ENCODE measurements at places on chromosomes 1 and 21.

DNA sequence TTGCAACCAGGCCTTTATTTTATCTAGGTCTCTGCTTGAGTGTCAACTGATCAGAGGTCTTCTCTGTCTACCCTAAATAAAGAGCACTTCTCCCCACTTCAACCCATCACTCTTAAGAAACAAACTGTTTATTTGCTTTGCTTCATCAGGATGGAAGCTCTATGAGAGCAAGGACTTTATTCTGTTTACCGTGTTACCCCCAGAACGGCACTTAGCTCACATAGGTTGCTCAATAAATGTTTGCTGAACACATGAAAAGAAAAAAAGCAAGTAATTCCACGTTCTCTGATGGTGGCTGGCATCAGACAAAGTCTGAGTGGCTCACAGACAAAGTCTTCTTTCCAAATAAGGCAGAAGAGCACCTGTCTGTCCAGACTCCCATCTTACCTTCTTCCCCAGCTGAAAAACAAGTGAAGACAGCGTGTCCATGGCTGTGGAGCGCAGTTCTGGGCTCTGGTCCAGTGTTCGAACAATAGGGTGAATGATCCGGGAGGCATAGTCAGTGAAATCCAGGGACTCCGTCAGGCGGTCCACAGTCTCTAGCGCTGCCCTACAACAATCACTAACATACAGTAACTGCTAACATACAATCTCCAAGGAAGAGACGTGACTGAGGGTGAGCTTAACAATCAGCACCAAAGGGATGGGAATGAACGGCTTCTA is 22.9 kb downstream of the ANGPTL7 start:
- DNase-seq: no peak

- DNase-seq: no peak
These were observed 14.4 kb upstream of the OR2T10 start for GRCh38 chr1:248611883-248612414.

DNA sequence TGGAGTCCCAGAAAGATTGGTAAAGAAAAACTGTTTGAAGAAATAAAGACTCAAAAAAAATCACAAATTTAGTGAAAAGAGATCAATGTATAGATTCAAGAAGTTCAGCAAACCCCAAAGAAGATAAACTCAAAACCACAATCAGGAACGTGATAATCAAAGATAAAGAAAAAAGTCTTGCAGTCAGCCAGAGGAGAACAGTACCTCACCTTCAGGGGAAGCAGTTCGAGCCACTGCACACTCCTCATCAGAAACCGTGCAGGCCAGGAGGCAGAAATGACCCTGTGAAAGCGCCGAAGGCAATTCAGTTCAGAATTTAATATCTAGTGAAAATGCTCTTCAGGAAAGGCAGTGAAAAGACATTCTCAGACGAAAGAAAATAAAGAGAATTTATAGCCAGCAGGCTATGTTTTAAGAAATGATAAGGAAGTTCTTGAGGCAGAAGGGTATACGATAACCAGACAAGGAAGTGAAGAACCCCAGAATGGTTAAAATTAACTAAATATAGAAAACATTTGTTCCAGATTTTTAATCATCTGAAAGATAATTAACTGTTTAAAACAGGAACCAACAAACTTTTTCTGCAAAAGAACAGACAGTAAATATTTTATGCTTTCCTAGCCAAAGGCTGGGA is 13.5 kb upstream of the SUMO3 start:
- DNase-seq: no peak

- peak; percentile 94 for DNase-seq
These were observed at the start of gene TXNIP for GRCh38 chr1:145996433-145997015. TXNIP (minus strand) TSS chr1:145996579; CDS start chr1:145996266, 313 bp downstream.

- DNase-seq: no peak
These were observed 15.5 kb upstream of the MAP3K7CL start for GRCh38 chr21:29114765-29115500.

DNA sequence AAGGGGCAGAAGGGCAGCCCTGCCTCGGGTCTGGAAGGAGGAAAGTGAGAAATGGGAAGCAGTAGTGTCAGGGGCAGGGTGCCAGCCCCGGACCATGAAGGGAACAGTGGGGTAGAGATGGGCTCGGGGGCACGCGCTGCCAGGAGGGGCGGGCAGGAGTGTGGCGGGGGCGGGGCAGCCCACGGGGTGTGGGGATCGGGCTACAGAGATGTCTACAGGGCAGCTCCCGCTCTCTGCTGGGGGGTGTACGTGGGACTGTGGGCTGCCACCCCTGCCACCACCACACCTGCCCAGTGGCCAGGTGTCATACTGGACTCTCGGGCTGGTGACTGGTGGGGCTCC is 7.4 kb downstream of the ARHGEF16 start:
- no peak for DNase-seq

GRCh38 chr1:234621657-234622335 is 11.8 kb upstream of the IRF2BP2 start:
- no peak for DNase-seq

DNA sequence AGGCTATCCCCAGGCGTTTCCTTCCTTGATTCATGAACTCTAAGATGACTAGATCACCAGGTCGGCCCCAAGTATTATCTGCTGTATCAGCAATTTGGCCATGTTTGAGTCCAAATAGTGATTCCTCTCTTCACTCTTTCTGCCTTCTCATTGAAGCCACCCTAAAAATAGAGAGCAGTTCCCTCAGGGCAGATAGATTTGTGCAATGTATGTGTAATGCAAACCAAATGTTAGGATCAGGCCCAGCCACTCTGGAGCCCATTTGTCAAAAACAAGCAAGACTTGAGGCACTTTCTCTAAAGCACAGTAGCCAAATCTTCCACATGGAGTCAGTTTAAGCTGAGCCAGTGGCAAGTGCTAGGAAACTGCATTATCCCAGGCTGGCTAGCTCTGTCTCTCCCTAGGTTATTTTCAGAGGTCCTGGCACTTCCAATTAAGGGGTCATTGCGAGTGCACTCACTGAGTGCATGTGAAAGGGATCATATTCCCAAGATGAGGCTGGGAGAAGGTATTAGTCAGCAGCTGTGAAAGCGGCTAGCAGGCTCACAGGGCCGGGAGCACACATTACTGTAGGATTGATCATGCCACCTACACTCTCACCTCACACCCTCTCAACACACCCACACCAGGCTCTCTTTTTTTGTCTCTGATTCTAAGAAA is 97.9 kb upstream of the RAB3GAP2 start:
- no peak for DNase-seq

DNA sequence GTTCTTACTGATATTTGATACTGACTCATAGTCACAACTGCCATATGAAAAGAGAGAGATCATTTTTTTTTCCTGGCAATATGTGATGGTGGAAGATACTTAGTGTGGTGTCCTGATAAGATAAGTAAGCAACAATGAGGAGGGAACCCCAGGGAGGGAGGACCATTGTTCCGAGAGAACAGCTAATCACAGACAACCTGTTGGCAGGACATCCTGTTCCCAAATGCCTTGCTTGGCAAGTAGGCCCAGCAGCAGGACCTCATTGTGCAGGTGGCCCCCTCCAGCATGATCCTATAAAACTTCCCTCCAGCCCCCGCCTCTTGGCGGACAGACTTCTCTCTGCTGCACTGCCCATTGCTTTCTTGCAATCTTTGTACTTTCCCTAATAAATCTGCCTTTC is 329.4 kb upstream of the CHRM3 start:
- no peak for DNase-seq

DNA sequence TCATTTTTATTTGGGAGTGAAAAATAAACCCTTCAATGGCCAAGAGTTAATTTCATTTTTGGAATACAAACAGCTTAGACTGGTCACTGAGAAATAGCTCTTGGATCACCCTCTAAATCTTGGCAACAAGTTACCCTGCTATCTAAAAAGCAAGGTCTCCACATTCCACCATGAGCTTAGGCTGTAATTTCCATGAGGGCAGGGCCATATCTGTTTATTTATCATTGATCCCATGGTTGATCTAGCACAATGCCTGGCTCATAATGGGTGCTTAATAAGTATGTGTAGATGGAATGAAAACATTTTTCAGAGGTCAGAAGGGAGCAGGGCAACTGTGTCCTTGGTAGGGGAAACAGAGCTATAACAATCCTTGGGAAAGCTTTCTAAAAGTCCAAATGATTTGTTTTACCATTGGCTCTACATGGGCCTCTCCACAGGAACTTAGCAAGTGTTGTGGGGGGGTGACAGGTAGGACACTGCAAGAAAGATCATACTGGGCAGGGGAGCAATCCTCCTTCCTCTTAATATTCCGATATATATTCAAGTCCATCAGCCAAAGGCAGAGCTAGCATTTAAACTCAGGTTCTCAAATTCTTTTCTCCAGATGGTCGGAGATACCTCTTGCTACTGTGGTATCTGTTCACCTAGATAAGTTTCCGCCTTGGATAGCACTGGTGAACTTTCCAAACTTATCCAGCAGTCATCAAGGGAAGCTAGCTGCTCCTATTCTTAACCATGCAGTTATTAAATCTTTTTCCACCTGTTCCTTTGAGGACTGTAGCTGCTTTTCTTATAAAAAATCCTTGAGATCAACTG is 53.1 kb upstream of the PTCH2 start:
- no peak for DNase-seq

- no peak for DNase-seq
These were observed 93.1 kb downstream of the ADCY10 start for GRCh38 chr1:167820684-167821355.

DNA sequence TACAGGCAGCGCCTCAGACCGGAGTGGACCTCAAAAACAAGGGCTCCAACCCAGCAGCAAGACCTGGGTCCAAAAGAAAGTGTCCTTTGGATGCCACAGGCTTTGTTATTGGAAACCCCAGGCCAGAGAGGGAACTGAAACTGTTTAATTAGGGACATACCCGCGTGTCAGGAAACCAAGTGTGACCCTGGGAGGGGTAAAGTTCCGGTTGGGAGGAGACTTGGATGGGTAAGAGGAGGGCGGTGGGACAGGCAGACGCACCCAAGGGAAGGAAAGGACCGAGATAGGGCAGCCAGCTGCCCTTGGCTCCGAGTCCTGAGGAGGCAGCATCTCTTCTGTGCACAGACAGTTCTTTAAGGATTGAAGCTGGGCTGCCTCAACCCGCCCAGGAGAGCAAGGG is 71.4 kb downstream of the CDC7 start:
- DNase-seq: no peak

DNA sequence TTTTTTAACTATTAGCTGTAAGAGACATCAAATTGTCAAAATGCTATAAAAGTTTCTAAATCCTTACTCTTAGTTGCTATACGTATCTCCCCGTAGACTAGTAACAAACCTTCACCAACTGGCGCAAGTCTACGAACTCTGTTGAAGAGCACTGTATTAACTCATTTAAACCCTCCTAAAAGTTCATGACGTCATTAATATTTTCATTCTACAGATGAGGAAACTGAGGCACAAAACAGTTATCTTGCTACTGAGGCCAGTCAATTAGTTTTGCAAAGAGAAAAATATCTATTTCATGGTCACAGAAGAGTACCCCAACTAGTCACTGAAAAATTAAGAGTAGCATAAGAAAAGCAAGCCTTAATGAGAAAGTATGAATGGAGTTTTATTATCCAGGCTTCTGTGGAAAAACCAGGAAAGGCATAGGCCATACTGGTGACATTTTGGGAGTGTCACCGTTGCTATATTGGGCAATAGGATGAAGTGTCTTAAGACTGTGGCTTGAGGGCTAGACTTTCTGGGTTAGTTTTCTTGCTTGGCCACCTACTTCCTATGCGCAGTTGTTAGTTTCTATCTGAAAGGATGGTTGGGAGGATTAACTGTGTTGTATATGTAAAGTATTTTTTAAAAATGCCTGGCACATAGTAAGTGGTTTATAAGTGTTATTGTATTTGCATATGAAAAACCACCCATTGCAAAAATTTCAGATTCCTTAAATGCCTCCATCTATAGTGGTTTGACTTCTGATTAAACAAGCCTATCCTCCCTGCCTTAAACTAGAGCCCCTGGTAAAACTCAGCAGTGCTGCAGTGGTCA is 52.4 kb upstream of the SYT14 start:
- no peak for DNase-seq

DNA sequence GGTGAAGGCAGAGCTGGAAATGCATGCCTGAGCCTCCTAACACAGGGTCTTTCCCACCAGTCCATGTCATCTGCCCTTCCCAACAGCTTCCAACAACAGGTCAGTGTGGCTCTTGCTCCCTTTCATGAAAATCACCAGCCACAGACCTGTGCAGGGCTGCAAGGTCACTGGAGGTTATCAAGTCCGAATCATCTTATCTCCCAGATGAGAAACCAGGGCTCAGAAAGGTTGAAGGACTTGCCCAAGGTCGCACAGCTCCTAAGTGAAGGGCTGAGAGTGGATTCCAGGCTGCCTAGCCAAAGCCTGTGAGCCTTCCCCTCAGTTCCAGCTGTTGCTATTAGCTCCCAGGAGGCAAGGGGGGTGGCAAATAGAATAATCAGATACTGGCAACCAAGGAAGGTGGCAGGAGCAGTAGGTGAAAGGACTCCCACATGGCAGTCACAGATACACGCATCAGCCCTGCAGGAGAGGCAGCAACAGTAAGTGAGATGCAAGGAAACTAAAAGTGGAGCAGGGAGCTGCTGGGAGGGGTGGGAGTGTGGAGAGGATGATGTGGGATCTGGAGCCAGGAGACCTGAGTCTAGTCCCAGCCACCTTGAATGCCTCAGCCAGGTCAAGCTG is 74.2 kb downstream of the SSBP3 start:
- DNase-seq: no peak

DNA sequence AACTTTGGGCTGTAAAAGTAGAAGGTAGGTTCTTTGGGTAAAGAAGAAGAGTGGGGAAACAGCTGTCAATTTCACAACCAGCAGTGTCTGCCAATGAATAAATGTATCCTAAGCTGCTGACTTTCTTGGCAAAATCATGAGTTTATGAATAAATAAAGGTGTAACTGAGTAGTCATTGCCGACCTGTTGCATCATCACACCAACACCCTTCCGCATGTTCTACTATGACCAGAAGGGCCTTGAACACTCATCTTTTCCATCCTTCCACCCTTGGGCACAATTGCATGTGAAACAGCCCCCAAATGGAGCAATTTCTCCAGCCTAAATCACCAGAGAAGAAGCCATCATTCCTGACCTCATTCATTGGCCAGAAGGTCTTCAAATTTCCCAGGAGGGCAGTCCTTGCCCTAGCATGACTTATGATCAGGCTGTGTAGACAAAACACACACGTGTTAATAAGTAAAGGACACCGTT is 31.2 kb upstream of the QSOX1 start:
- no peak for DNase-seq

GRCh38 chr1:159088050-159088449 is 11.5 kb upstream of the AIM2 start:
- no peak for DNase-seq

GRCh38 chr21:24881506-24881905 is 725.8 kb downstream of the MRPL39 start:
- DNase-seq: no peak

DNA sequence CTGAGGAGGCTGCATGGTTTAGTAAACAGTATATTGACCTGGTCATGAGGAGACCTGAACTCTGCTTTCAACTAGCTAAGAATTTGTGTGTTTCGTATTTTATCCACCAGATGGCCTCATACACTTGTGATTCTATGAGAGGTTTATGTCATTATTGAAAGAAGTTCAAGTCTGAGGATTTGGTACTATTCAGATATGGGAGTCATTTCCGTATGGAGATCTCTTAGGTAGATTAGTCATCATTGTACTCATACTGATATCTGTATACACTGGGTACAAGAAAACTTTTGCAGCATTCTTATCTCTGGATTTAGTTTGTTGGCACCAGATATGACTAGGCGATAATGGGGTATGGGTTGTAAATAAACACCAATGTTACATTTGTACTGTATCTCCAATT is 26.6 kb downstream of the ATF6 start:
- DNase-seq: no peak

- DNase-seq: peak; percentile 75
These were observed 32.1 kb downstream of the CD244 start for GRCh38 chr1:160830321-160831153.

GRCh38 chr1:164440232-164440631 is 118.8 kb upstream of the PBX1 start:
- DNase-seq: no peak

Data from CD4-positive, alpha-beta memory T cell (primary cell).